ENCODE measurements at places on chromosomes 6 and 20. TPM values are rescaled to one million over a fixed set of nuclear protein-coding genes. Genes with fewer than 3 reads are reported as not detected.

- DNase-seq, result no peak
Measured at GRCh38 chr20:33640287-33640686, 21.8 kb upstream of the C20orf144 start.

DNA sequence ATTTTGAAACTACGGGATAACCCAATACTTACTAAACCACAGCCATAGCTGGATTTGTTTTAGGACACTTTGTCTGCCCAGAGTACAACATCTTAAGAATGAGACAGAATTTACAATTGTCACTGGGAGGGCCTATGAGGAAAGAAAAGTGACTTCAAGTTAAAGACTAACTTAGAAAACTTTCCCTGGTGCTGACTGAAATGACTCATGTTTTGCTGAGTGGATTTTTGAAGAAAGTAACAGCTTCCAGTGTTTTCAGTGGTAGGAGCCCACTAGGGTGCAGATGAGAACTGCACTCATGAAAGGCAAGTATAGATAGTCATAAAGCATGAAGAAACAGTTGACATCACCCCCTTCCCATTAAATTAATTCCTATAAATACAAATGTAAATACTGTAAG lies 988.2 kb upstream of the MAP3K7 start:
- no peak for DNase-seq

The STMND1 gene
- total RNA-seq, result not detected

GRCh38 chr6:83827050-83827449 lies 26.1 kb upstream of the RIPPLY2 start:
- DNase-seq, result no peak

The KIFC1 gene
- total RNA-seq, result 21.9 TPM

Measured in glomerular endothelial cell (primary cell).